Immature natural killer cell (primary cell): ENCODE measurements at places on chromosomes 1 and 21. TPM values are rescaled to one million over a fixed set of nuclear protein-coding genes. Genes with fewer than 3 reads are reported as not detected.

- no peak overlapping the region for H3K4me3 ChIP-seq
- H3K4me1 ChIP-seq = no peaks in the 10 kb centered on the region
- H3K36me3 ChIP-seq = no peaks in the 10 kb centered on the region
Measured at GRCh38 chr21:39720126-39720778, 24.7 kb upstream of the IGSF5 start.

- no peak for DNase-seq
- H3K27ac ChIP-seq = no peak overlapping the region
- H3K4me1 ChIP-seq = peaks cover 12% of the 10 kb centered on the region
- peaks cover 1% of the 10 kb centered on the region for H3K27me3 ChIP-seq
Measured at GRCh38 chr1:31799196-31799894, 16.5 kb downstream of the SPOCD1 start.

DNA sequence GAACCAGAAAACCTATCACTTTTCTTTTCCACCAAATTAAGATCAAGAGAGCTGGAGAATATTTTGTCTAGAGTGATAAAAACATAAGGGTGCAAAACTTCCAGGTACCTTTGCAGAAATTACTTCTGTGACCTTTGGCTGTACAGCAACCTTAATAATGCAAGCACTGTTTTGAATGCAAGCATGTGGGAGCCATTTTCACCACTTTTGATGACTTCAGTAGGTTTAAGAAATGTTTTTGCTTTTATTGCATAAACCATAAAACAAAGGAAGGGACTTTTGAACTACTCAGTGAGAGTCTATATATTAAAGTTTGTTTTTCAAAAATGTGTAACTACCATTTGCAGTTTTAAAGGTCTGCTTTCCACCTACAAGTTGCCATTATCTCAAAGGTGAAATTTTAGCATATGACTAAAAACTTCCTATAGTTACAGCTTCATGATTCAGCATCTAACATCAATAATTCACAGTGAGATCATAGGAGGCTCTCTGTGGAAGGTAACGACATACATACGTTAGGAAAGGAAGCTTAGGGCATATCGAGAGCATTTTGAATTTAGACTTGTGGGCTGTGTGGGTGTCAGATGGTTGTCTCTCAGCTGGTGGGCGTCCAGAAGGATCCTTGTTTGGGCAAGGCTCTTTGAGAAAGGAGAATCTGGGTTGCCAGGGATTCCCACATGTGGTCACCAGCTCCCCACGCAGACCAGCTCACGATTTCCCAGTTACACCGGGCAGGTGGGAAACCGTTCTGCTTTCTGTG lies 1.1 kb upstream of the GADD45A start:
- peaks cover 11% of the 10 kb centered on the region for H3K27me3 ChIP-seq
- peak overlapping the region; percentile 86 for H3K27ac ChIP-seq
- peak overlapping the region; percentile 98 for H3K4me3 ChIP-seq

GRCh38 chr1:18599086-18599485 lies 31.6 kb upstream of the PAX7 start:
- H3K4me1 ChIP-seq = no peaks in the 10 kb centered on the region
- H3K27ac ChIP-seq = no peak overlapping the region
- peaks cover 22% of the 10 kb centered on the region for H3K27me3 ChIP-seq
- DNase-seq = no peak
- H3K4me3 ChIP-seq = no peak overlapping the region
- no peaks in the 10 kb centered on the region for H3K36me3 ChIP-seq

Gene CD55
- polyA plus RNA-seq = 84.6 TPM

Gene MFAP2
- not detected for polyA plus RNA-seq

Gene AMIGO1
- polyA plus RNA-seq = 3.6 TPM

DNA sequence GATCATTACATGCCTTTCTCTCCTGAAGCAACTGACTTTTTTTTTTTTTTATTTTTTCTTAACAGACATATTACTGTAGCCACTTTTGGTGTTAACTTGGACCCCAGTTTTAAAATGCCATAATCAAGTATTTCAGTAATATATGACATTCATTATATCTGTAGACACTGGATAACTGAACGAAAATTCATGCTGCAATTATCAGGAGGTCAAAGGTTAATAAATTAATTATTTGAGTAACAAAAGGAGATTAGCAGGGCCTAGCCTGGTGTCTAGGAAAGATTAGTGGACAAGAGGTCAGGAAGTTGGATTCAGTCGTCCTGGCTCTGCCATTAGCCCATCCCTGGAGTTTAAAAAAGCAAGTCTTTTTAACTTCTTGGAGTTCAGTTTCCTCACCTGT lies 168.1 kb downstream of the TGFBR3 start:
- peaks cover 82% of the 10 kb centered on the region for H3K36me3 ChIP-seq
- peaks cover 28% of the 10 kb centered on the region for H3K27me3 ChIP-seq
- peak overlapping the region; percentile 8 for H3K27ac ChIP-seq
- H3K4me3 ChIP-seq = no peak overlapping the region
